CD4-positive, alpha-beta T cell treated with Interleukin-12 subunit alpha and Interleukin-12 subunit beta, for 1 hour (primary cell): ENCODE measurements at places on chromosomes 16 and 17.
A peak's percentile ranks its signal among the peaks of the same experiment; 100 is the strongest.

- no peak for DNase-seq
Measured at GRCh38 chr17:16483021-16483645, 8.9 kb downstream of the LRRC75A start.

DNA sequence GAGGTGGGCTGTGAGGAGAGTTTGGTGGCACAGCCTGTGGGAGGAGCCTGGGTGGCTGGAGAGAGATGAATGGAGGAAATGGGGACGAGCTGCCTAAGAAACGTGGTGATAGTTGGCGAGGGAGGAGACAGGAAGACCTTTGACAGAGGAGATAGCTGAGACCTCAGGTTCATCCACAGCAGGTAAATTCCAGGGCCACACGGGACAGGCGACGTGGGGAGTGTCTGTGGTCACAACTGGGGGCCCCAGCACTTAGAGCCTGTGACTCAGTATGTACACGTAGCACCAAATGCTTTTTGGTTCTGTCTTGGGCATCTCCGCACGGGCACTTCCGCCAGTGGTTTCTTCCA, 7.7 kb downstream of the MINK1 start:
- DNase-seq = no peak

GRCh38 chr16:82082543-82083244, 47.6 kb downstream of the HSD17B2 start:
- DNase-seq = no peak

DNA sequence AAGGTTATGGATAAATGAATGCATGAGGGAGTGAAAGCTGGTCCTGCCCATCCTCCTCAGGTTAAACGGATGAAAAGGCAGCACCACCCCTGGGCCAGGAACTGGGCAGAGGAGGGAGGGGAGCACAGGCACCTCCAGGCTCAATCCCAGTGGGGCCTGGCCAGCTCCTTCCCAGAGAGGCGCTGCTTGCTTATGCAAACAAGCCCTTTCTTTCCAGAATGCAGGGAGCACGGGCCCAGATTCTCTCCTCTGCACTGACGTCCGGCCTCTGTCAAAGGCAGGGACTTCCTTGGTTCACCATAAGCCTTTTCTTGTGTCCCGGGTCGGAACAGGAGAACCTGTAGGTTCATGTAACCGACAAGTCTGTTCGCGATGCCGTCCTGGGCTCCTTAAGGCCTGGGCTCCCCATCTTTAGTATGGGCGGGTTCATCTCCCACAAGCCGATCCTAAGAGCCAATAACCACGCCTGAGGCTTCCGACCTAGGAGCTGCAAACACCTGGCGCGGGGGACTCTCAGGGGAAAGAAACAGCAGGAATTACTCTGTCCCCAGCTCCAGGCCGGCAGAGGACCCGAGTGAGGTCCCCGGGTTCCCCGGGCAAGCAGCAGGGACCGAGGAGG, 16.3 kb downstream of the ENPP7 start:
- no peak for DNase-seq

DNA sequence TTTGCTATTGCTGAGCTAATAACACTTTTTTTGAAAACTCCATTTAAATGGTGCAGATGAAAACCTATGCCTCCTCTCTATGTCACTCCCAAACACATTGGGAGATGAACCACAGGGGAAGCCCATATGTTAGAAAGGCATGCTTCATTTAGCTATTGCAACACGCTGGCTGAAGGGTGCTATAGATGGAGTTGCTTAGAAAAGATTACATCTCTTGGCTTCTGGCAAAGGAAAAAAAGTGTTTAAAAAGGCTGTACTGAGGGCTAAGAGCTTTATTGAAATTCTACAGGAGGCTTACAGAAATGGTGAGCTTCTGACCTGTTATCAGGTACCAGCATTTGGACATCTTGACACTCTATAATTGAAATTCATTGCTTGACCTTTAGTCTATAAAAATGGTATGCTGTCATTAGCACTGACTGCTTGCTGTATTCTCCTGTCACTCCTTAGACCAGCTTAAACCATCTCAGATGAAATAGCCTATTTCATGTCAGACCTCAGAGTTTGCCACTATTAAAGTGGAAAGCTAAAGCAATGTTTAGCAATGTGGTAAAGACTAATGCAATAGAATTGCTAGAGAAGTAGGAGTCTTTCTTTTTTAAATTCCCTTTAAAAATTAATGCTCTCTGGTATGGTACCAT, 503.9 kb downstream of the CDH11 start:
- no peak for DNase-seq

GRCh38 chr17:45319239-45319703, 2.5 kb upstream of the MAP3K14 start:
- no peak for DNase-seq

GRCh38 chr17:22090263-22090935, 398.1 kb downstream of the KCNJ18 start:
- DNase-seq = no peak

DNA sequence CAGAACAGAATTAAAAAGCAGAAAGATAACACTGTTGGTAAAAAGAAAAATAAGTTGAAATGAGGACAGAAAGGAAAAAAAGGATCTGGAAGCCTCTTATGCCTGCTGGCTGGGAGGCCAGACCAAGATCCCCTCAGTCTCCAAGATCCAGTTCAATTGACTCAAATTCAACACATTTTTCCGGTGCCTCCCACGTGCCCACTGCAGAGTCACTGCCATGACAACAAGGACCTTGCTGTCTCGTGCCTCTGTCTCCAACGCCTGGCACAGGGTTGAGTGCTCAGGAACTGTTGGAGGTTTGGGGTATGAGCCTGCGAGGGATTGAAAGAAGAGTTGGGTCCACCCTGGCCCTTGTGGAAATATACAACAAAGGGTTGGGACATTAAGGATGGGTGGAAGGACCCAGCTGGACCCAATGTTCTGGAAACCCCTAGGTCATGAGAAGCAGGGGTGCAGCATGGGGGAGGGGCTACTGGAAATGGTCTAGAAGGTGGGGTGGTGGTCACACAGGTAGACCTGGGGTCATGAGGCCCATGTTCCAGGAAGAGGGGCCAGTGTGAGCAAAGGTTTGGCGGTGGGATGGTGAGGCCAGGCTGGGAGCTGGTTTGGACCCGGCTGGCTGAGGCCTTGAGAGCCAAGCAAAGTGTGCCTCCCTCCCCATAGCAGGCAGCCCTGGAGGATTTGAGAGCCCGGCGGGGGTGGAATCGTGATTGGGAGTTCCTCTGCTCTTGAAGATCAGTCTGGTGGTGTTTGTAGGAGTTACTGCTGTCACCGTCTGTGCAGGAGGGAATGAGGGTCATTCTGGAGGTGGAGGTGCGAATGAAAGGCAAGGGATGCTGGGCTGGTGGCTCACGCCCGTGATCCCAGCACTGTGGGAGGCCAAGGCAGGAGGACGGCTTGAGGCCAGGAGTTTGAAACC, 1.3 kb downstream of the IL34 start:
- no peak for DNase-seq

DNA sequence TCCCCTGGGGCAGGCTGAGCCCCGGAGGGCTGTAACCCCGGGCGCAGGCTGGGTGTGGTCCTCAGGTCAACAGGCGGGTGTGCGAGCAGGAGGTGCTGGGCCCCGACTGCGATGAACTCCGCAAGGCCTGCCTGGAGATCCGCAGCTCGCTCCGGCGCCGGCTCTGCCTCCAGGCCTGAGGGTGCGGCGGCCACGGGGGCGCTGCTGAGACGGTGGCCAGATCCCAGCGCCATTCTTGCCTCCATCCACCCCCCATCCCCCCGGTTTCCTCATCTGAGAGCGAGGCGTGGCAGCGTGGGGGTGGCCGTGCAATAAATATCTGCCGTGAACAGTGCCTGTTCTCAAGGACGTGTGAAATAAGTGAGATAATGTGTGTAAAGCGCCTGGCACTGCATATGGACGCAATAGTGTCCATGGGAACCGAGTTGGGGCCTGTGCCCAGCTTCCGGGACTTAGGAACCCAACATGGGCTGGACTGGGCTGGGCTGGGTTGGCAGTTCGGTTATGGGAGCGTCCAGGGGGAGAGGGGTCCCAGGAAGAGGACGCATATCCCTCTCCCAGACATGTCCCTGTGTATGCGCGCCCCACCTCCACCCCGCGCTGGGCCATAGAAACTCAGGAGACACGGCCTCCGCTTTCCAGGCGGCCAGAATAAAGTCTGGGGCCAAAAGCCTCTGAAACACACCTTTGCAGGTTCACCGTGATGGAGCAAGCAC, 15.0 kb downstream of the ZNF213 start:
- peak; percentile 55 for DNase-seq

GRCh38 chr17:3433741-3434140, at the start of gene OR1E2:
Gene OR1E2 (minus strand): TSS chr17:3433841. CDS start chr17:3433841, 0 bp downstream.
- DNase-seq = no peak

DNA sequence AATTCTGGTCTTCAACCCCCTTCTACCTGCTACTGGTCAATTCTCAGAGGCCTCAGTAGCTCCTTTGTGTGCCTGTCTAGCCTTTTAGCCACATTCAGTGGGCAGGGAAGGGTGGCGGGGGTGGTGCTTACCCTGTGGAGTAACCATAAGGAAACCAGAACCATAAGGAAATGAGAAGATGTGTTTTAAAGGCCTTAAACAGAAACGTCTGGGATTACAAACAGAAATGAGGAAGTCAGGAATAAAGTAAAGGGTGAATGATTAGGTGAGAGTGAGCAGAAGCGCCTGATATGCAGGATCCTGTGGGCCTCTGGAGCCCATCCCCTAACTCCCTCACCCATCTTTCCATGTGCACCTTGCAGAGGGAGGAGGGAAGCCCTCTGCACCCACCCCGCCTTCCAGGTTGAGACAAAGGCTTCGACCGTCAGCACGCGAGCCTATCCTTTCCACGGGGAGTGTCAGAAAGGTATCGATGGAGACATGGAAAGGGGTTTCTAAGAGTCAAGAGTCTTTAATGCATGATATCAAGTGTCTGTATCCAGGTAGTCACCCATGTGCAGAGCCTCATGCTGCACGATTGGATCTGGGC, 20.4 kb downstream of the KIAA0513 start:
- no peak for DNase-seq

DNA sequence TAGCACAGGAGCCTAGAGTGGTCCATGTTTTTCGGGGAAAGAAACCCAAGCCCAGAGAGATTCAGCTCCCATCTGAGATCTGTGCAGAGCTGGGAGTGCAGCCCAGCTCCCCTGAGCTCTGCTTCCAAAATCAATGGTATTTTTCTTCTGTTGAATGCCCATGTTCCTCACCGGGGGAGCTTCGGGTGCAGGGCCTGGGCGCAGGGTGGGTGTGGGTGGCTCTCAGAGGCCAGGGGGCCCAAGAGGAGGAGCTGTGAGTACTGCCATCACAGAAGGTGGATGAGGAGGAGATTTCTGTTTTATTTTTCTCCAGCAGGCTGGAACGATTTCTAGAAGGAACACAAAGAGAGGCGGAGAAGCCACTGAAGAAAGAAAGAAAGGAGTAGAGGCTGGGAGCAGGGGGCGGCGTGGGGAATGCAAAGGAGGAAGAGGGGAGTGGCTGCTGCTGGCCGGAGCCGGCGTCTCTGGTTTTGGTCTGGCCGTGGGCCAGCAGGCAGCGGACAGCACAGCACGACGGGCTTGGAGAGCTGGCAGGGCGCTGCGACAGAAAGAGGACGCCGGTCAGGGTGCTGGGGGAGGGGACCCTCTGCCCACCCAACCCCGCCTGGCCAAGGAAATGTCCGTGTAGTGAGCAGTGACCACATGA, 76.2 kb upstream of the KSR1 start:
- DNase-seq = no peak

DNA sequence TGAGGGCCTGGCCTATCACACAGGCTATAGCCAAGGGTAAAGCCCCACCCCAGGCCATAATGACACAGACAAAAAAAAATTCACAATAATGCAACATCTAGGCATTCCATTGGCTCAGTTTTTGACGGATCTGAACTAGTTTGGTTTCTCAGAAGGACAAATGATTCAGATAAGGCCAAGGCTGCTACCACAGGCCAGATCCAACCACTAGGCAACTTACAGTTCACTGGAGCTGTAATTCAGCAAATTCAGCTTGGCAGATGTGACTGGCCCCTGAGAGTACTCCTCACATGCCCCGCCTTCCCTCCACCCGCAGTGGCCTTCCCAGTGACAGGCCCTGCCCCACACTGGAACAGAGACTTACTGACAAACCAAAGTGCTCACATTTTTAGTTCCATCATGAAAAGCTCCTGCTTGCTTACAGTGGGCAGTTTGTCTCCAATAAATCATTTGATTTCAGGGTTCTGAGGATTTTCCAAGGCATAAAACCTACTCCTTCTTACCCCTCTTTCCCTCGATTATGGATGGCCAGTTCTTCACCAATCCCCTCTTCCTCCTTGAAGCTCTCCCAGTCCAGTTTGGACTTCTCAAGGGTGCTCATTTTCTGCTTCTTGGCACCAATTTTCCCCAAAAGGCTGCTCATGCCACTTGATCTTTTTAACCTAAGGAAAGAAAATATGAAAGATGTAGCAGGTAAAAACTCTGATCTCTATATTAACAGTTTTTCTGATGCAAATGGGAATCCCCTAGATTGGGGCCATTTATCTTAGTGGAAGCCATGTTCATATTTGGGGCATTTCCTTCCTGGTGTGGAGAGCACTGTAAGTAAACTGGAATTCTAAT, 53.3 kb upstream of the BCAR1 start:
- DNase-seq = no peak
